ENCODE measurements at places on chromosomes 1 and 21.

DNA sequence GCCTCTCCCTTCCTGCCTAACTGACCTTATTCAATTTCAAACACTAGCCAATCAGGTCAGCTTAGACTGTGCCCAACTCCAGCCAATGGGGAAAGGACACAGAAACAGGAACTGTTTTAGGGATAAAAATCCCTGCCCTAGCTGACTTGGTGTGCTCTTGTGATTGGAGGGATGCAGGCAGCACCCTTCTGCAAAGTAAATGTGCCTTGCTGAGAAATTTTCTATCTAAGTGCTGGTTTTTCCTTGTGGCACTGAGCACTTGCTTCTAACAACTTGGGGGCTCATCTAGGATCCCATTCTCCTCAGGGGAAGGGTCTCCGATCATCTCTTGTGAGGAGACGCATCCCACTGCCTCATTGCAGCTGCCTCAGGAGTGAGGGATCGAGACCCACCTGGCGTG, 10.7 kb upstream of the CD2 start:
- DNase-seq, result no peak

DNA sequence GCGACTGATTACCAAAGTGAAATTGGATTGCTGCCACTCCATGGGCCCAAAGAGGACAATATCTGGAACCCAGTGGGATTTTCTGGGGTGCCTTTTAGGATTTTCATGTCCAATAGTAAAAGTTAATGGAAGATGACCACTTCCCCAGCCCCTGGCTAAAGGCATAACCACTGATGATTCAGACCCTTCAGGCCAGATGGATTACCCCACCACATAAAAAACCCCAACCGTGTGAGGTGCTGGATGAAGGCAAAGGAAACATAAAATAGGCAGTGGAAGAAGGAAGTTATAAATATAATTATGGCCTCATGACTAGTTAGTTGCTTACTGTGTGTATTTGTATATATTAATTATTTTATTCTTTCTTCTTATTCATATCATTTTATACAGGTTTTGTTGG, 40.2 kb upstream of the IL10 start:
- DNase-seq, result no peak

DNA sequence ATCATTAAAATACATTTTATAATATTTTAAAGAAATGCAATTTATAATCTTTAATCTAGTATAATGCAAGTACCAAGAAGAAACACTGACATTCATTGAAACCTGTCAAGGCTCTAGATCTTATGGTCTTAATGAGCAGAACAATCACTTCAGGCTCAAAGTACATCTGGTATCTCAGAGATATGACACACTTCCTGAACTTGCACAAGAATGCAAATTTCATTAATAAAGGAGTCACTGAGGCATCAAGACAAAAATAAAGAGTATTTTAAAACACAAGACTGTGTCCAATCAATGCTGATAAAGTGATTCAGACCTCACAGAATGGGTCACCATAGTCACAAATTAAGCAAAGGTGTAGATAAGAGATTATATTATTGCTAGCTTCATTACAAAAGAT, 178.1 kb downstream of the AK5 start:
- DNase-seq, result no peak

- no peak for DNase-seq
Measured at GRCh38 chr1:16244650-16245285, 7.8 kb upstream of the CPLANE2 start.

- DNase-seq, result no peak
Measured at GRCh38 chr1:26409191-26409807, 1.3 kb upstream of the LIN28A start.

- DNase-seq, result no peak
Measured at GRCh38 chr1:241652012-241652411, at the start of gene WDR64. Gene WDR64, plus strand, starts transcription at chr1:241652281. Its CDS starts 204 bp downstream, at chr1:241652485.

GRCh38 chr1:187537936-187538335, 709.2 kb downstream of the PLA2G4A start:
- no peak for DNase-seq

GRCh38 chr1:204888294-204888693, 17.6 kb downstream of the NFASC start:
- DNase-seq, result no peak

DNA sequence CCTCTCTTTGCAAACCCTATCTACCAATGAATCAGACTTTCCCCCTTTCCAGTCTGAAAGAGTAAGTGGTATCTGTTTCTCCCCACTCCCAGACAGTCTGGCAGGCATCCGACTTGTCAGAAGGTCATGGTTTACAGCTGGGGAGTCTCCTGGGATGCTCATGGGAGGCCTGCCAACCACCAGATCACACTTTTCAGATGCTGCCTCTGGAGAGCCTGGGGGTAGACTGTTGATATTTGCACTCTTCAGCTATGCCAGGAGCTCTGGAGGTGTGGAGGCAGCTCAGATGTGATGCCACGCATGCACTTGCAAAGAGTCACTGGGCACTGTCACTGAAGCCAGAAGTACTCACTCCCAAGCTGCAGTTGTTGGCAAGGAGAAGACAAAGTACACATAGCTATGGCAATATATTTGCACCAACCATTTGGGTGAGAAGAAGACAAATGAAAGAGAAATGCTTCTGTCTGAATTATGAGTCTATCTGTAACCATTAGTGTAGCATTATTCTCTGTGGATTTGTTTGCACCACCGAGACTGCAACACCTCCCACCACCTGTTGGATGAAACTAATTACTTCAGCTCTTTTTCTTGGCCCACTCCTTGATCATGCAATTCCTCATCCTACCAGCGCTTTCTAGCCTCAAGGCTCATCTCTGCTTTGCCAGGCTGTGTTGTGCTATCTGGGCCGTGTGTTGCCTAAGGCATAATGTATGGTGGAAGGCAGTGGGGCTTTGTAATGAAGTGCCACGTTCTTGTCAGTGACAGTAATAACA, 133.0 kb upstream of the SPAG17 start:
- DNase-seq, result no peak

DNA sequence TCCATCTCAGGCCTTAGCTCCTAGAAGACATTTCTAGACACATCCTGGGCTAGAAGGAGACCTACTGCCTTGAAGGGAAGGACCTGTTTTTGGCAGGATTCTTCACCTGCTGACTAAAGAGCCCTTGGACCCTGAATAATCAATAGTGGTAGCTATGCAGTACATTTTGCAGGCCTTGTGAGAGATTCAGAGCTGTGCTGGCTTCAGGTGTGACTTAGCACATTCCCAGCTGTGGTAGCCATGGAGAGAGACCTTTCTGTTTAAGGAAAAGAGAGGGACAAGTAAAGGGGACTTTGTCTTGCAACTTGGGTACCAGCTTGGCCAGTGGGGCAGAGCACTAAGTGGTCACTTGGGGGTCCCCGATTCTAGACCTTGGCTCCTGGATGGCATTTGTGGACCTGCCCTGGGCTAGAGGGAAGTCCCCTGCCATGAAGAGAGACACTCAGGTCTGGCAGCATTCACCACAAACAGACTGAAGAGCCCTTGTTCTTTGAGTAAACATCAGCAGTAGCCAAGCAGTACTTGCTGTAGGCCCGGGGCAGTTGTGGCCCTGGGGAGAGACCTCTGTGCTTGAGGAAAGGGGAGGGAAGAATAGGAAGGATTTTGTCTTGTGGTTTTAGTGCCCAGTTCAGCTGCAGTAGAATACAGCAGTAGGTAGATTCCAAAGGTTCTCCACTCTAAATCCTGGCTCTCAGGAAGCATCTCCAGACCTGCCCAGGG, 26.2 kb upstream of the CD1A start:
- DNase-seq, result no peak

- no peak for DNase-seq
Measured at GRCh38 chr21:41670056-41670805, 96.6 kb downstream of the RIPK4 start.

- DNase-seq, result no peak
Measured at GRCh38 chr1:27760426-27760825, 12.6 kb upstream of the STX12 start.

GRCh38 chr1:94989398-94989797, 62.5 kb upstream of the CNN3 start:
- DNase-seq, result no peak

GRCh38 chr1:202835548-202836072, 24.9 kb downstream of the PCAT6 start:
- DNase-seq, result no peak

DNA sequence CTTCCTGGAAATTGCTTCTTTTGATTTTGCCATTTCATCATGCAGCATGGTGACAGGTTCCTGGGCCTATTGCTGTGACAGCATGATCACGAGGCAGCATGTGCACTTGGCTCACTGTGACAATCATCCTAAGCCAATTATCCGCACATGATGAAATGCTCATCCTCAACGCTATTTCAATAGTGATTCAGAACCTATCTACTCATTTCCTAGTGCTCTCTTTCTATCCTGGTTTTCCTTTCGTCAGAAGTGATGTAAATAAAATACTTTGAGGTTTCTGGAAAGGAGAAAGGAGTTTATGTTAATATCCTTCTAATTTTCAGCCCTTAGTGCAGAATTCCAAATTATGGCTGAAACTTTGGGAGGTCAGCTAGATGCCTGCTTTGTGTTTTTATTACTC, 110.6 kb upstream of the ADAMTS5 start:
- DNase-seq, result no peak

GRCh38 chr1:38265293-38266196, 219.0 kb upstream of the POU3F1 start:
- DNase-seq, result no peak

DNA sequence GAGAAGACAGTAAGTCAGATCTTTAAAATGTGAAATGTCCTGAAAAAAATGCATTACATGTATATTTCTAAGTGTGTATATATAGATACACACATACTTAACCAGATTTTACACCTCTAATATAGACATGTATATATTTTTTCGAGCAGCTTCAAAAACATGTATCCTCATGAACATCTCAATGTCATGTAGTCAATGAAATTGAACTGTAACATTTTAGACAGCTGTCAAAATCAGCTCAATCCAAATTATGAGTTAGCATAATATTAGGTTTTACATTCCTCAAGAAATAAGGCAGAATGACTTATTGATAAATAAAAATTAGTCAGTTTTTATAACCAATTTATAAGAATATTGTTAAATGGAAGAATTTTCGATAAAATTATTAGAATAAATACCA, 665.7 kb downstream of the BRINP3 start:
- DNase-seq, result no peak

DNA sequence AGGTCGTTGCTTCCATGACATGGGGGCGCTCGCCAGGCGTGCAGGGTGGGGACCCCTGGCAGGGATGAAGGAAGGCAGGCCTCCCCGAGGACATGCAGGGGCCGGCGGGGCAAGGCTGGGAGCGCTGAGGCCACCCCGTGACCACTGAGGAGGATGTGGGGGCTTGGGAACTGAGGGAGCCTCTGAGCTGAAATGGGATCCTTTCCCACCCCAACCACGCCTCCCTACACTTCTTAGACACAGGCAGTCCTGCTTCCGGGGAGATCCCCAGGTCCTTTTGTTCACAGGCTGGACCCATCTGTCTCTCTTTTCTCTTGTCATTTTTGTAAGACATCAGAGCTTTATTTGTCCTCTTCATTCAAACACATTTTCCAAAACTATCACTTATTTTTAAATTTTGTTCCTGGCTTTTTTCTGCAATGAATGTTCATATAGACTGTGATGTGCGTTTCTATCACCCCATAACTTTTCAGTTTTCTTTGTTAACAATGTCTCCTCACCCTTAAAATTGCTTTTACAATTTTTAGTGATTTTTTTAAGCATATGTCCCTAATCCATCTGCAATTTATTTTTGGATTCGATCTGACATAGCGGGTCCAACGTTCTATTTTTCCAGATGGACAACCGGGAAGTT, 156.7 kb upstream of the BACE2 start:
- DNase-seq, result no peak

Data from activated T-helper 1 cell treated with anti-CD3 and anti-CD28 coated beads, Interleukin-2, amount 50 U/mL, for 16 hours (primary cell).